EH (cell line): ENCODE measurements at places on chromosomes 12 and 14.

GRCh38 chr12:23699031-23699430 lies 250.4 kb downstream of the SOX5 start:
- DNase-seq: no peak

GRCh38 chr12:51071663-51072062 lies 11.7 kb downstream of the CSRNP2 start:
- no peak for DNase-seq

DNA sequence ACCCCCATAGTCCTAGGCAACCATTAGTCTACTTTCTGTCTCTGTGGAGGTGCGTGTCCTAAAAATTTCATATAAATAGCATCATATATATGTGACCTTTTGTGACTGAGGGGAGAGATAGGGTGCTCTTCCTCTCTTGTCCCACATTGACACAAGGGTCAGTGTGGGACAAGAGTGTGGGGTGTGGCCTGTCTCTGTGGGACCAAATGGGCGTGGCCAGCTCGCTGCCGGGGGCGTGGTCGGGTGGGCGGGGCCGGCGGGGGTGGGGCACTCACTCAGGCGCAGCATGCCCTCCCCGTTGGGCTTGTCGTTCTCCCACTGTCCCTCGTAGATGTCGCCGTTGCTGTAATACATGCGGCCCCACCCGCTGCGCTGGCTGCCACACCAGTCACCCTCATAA lies 15.5 kb downstream of the MORN3 start:
- no peak for DNase-seq

- DNase-seq: no peak
Observed at GRCh38 chr14:55877942-55878341, 240.3 kb upstream of the PELI2 start.

DNA sequence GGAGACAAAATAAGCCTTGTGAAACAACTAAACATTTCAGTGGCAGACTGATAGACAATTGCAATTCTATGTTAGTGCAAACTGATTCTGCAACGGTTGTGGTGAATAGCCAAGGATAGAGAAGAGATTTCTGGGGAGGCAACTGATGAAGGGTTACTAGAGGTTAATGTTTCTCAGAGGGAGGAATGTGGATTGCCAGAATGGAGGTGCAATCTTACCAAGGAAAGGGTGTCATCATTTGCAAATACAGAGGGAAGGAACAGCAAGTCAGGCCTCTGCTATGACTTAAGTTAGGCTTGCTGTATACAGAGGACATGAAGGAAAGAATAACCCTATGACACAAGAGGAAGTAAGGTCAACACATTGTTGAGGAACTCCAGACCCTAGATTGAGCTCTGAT lies 35.8 kb downstream of the CCDC175 start:
- no peak for DNase-seq
